ENCODE measurements at places on chromosomes 16 and 17. TPM values are rescaled to one million over a fixed set of nuclear protein-coding genes. Genes with fewer than 3 reads are reported as not detected.

ABCC12 gene
- polyA plus RNA-seq = not detected

DCTN5 gene
- polyA plus RNA-seq = 96.7 TPM

RAC3 gene
- polyA plus RNA-seq = 4.7 TPM

EMP2 gene
- polyA plus RNA-seq = 36.2 TPM

TGFB1I1 gene
- 68.4 TPM for polyA plus RNA-seq

CACNA1H gene
- 10.5 TPM for polyA plus RNA-seq

C1QTNF8 gene
- polyA plus RNA-seq = not detected

MMP15 gene
- polyA plus RNA-seq = 0.74 TPM

CCL4 gene
- not detected for polyA plus RNA-seq

KRT39 gene
- 0.22 TPM for polyA plus RNA-seq

DNA sequence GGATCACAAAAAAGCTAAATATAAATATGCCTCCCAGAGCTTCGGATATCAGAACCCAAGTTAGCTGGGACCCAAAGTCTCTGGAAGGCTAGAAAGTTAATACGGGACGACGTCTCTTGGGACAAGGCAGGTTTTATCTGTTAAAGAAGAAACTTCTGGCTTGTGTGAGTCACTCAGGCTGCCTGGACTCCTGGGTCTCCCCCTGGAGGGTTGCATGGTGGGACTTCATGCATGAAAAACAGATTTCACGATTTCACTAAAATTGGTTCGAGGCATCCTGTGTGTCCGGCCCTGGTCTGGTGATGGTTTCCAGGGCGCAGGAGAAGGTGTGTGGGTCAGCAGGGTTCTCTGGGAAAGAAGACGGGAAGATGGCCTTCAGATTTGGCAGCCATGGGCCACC is 47.0 kb downstream of the COX4I1 start:
- DNase-seq = no peak

- no peak for DNase-seq
Measured at GRCh38 chr17:1783271-1783670, 21.4 kb downstream of the SERPINF1 start.

DNA sequence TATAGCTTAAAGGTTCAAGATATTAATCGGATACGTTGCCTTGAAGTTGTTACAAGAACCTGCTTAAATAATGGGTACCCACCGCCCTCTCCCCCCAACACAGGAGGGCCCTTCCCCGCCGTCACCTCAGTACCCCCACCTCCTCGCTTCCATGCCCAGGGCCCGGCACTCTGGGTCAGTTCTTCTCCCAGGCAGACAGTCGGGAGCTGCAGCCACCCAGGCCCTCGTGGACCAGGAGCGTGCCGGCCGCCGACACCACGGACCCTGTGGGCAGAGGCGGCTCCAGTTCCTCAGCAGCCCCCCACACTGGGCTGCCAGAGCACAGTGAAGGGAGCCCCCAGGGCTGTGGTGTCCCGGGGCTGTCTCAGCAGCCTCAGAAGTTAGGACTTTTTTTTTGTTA is 80.9 kb upstream of the ZNF750 start:
- no peak for DNase-seq

DNA sequence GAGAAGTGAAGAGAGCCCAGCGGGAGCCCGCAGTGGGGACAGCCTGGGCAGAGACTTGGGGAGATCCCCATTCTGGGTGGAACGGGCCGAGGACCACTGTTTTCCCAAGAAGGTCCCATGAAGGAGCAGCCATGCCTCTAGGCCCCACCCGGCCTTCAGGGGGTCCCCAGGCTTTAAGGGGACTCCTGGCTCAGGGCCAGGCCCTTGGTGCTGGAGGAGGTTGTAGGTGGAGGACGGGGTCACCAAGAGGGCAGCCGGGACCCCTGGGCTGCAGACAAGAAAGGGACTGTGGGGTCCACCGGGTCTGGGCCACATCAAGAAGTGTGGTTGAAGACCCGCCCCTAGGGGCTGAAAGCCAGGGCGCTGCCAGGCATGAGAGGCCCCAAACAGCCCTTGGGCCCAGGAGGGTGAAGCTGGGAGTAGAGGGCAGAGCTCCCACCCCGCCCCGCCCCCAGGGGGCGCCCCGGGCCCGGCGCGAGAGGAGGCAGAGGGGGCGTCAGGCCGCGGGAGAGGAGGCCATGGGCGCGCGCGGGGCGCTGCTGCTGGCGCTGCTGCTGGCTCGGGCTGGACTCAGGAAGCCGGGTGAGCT is at the start of gene PRSS21:
Gene PRSS21 (plus strand): TSS at position 487 of the 589 bp plus-strand sequence. CDS start 32 bp downstream, at position 519.
- DNase-seq = no peak

DNA sequence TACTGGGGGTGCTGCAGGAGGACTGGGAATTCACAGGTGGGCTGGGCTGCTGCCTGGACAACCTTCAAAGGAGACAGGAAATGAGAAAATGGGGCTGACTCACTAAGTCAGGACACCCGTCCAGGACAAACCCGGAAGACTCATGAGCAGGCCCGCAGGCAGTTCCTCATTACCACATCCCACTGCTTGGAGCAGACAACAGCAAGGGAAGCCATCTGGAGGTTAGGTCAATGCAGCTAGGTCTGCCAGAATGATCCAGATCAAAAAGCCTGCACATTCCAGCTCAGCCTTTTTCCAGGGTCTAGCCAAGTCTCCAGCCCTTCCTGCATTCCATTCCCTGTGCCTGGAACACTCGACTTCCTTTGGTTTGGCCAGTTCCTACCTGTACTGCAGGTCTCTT is 536.5 kb upstream of the CDH11 start:
- DNase-seq = peak; percentile 50

GRCh38 chr16:27486344-27486743 is 63.4 kb downstream of the GTF3C1 start:
- DNase-seq = no peak

DNA sequence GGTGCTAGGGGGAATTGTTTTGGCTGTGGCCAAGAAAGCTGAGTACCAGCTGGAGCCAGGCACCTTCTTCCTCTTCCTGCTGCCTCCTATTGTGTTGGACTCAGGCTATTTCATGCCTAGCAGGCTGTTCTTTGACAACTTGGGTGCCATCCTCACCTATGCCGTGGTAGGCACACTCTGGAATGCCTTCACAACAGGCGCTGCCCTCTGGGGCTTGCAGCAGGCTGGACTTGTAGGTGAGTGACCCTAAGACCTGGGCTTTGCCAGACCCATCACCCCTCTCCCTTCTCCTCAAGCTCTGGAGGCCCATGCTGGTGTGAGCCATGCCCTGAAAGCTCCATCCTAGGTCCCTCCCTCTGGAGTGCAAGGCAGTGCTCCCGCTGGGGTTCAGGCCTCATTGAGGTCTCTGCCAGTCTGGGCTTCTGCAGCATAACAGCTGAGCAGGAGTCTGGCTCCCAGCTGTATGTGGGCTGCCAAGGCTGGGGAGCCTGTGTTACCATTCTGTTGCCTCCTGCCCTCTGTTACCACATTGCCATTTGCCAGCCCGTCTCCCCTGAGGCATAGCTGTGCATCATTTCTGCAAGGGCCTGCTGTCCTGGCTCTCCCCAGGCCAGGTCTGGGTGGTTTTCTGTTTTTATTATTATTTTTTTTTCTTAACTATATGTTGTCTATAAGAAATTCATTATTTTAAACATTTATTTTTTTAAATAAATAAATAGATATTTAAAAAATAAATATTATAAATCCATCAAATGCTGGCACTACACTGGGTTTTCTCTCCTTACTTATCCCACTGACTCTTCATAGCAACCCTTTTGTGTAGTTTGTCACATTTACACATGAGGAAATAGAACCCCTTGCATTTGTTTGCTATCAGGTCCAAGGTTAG is 4.1 kb downstream of the SLC9A5 start:
- no peak for DNase-seq

DNA sequence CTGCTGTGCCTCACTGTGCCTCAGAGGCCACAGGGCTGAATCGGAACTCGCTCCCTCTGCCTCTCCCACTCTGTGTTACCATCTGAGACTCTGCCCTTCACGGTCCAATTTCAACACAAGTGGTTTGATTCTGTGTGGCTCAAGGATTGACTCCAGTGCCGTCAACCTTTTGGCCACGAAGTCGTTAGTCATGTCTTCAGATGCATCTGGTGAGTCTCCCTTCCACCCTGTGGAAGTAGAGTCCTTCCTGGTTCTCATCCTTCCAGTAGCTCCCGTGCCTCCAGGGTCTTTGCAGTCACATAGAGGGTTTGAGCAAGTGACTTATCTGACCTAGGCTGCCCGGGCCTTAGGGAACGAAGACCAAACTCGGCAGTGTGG is 51.2 kb downstream of the PGS1 start:
- no peak for DNase-seq

GRCh38 chr16:73040136-73040535 is 7.8 kb downstream of the ZFHX3 start:
- no peak for DNase-seq

DNA sequence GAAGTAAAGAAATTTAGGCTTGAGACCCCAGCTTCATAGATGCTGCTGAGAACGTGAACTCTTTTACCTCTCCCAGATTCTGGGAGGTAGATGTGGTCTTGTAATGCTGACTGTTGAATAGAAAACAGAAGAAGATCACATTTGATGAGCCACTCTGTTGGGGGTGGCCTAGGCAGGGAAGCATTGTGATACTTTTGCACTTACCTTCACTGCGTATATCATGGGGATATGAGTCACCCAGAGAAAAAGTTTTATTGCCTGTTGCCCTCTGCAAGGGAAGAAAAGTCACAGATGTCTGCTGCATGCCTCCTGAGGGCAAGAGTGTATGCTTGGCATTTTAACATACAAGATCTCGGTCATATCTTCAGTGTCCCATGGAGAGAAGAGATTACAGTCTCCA is 365.4 kb downstream of the SNX29 start:
- DNase-seq = no peak

DNA sequence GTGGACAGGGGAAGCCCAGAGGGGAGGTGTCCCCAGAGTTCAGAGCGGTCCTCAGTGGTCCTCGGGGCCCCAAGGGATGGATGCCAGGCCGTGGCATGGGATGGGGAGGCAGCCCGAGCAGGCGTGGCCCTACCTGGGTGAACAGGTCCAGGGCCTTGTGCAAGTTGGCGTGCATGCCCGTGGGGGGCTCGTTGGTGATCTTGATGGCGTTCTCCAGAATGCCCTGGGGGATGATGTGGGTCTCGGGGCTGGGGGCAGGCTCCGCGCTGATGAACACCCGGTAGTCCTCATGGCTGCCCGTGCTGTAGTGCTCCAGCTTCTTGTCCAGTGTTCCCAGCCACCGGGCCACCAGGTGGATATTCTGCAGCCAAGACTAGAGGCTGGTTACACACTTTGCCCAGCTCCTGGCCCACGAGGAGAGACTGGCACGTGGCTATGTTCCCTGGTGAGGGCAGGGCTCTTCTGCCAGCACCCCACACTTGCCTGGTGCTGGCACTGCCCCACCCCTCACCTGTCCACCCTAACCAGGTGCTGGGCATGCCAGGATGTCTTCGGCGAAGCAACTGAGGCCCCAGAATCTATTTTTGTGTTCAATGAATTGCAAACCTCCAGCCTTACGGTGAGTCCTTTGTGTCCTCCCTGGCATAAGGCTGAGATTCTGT is 59.2 kb downstream of the PGS1 start:
- no peak for DNase-seq

DNA sequence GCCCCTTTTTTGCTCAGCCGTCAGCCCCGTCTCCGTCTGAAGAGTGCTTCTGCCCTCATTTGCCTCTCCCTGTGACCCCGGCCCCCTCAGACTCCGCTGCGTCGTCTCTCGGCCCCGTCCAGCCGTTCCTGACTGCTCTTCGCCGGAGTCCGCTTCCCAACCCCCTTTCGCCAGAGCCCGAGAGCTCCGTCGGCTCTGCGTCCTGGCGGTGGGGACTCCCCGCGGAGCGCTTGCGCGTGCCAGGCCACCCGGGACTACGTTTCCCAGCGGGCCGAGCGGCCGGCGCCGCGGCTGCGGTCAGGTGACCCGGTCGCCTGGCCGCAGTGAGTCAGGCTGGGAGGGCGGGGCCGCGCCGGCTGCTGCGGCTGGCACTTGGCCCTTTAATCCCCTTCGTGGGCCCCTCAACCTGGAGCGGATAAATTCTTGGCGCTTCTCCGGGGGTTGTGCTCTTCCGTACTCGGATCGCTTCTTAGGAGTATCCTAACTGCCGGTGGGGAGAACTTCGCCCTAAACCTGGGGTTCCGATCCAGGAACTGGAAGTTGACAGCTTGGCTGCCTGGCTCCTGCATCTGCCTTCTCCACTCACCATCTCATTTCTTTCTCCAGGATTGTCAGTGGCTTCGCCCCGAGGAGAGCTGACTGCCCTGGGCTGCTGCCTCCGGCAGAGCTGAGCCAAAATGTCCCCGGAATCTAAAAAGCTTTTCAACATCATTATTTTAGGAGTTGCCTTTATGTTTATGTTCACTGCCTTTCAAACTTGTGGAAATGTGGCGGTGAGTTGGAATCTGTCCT is at the start of gene MFSD11:
Gene MFSD11 (plus strand): TSS at position 444 of the 792 bp plus-strand sequence. CDS start 234 bp downstream, at position 678.
- peak; percentile 95 for DNase-seq

- DNase-seq = no peak
Measured at GRCh38 chr17:10368561-10368960, 4.2 kb downstream of the MYH13 start.

- no peak for DNase-seq
Measured at GRCh38 chr17:40293363-40293762, 5.7 kb downstream of the CDC6 start.

DNA sequence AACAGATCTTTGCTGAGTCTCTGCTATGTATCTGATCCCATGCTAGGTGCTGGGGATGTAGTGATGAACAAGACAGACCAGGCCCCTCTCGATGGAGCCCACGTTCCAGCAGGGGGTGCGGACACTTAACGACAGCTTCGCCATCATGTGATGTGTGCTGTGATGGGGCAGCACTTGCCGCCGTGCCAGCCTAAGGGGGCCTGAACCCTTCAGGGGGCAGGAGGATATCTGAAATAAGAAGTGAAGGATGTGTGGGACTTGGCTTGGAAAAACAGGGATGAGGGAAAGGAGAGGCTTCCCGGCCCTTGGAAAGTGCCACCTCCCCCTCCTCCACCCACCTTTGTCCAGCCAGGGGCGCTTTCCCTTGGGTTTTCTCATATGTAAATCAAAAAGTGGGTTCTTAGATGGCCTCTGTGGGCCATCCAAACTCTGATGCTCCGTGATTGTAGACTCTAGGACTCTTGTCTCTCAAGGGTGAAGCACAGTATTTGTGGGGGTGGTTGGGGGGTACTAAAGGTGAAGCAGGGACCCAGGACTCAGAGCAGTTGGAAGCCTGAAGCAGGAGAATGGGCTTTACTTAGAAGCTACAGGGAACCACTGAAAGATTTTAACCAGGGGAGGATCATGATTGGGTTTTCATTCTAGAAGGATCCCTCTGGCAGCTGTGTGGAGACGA is 4.0 kb upstream of the DLX3 start:
- DNase-seq = no peak

- DNase-seq = no peak
Measured at GRCh38 chr16:70430667-70431536, 8.0 kb downstream of the ST3GAL2 start.

DNA sequence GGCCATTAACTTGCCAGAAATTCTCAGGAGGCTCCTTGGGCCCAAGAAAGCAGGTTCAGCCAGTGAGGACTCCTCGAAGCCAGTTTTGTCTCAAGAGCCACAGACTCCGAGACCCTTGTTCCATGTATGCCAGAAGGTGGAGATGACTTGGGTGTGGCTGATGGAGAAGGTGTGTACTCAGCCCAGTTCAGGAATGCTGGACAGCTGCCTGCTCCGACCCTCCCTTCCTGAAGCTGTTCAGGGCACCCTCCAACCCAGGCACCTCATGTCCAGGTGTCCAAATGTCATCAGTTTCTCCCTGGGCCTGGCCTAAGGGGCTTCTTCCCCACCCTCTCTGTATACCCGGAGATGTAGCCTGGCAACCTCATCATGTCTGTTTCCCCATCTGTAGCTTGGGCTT is 40.2 kb downstream of the NOG start:
- DNase-seq = no peak

- DNase-seq = no peak
Measured at GRCh38 chr17:70955441-70955840, 786.1 kb downstream of the KCNJ2 start.
